Stimulated activated CD8-positive, alpha-beta memory T cell treated with anti-CD3 and anti-CD28 coated beads, Interleukin-4, amount 100 ng/mL, for 24 hours (primary cell): ENCODE measurements at places on chromosomes 11 and 22.

DNA sequence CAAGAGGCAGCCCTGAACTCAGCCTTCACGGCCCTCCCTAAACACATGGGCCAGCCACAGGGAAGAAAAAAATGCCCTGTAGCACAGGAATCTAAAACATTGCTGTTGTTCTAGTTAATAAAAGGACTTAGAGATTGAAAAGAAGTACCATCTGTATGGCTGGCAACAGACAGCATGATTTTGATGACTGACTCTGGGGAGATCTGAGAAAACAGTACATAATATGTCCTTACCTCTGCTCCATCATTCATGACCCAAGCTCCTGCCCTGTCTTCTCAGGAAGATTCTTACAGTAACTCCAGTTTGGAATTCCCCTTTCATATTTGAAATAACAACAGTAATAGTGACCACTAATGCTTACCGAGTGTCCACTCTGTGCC is 244.2 kb downstream of the ETS1 start:
- DNase-seq = no peak

DNA sequence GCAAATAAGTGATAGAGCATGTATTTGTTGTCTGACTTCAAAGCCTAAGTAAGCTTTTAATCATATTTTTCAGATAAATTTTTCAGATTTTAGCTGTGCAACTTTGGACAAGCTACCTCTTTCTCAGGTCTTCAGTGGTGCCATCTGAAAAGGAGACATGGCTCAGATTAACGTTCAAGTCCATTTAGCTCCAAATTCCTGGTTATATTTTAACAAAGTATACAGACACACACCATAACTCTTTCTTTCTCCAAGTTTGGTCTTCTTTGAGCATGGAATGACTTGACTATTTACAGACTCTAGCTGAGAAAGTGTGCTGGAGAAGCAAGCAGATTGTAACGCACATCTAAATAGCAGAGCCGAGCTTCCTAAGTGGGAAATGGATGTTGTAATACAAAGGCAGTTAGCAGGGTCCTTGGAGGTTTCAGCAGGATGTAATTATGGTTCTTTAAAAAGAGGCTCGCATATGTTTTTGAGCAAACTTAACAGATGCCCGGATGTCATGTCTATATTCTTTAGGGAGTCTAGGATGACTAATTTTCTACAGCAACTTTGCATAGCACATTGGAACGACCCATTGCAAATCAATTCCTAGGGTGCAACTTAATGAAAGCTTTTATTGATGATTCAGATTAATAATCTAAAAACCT is 128.1 kb upstream of the E2F8 start:
- DNase-seq = no peak

DNA sequence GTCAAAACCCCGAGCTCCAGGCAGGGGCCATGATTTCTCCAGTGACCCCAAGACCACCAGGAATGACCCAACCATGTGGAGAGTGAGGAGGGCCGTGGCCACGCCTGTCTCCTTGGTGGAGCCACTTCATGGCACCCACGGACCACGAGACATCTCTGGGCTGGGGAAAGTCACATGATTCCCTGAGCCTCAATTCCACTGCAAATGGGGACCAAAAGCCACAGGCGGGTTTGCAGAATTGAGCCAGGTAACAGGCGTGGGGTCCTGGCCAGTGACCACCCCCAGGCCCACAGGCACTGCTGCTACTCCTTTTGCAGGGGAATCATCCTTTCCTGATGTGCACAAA is 178.9 kb downstream of the CTTN start:
- DNase-seq = no peak

DNA sequence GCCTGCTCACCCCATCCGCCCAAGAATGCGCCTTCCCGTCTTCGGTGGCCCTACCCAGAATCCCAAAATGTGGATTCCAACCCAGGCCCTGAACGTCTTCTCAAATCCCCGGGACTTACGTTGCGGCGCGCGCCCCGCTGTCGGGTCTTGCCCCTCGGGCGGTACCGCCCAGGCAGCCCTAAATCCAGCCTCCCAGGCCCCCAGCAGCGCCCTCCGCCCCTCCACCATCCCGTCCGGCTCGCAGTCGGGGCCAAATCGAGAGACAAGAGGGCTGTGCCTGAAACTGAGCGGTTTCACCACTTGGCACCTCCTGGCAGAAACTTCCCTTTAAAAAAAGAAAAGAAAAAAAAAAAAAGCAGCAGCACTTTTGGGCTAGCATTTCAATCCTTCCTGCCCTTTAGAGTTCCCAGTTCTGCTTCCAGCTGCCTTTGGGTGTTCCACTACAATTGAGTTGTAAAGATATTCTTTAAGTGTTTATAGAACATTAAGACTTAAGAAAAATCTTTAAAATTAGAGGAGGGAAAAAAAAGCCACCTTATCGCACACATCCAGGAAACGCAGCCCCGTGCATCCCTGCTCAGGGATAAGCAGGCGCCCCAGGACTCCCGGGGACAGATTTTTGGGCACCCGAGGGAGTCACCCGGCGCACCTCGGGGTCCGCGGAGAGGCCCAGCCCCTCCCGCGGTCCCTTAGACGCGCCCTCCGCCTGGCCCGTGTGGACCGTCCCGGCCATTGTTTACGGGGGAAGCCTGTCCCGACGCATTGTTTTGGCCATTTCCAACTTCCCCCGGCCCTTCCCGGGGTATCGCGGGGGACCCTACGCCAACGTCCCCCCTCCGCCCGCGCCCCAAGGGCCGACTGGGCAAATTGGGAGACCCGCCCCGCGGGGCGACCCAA is 57.6 kb downstream of the KCNJ4 start:
- DNase-seq = no peak

DNA sequence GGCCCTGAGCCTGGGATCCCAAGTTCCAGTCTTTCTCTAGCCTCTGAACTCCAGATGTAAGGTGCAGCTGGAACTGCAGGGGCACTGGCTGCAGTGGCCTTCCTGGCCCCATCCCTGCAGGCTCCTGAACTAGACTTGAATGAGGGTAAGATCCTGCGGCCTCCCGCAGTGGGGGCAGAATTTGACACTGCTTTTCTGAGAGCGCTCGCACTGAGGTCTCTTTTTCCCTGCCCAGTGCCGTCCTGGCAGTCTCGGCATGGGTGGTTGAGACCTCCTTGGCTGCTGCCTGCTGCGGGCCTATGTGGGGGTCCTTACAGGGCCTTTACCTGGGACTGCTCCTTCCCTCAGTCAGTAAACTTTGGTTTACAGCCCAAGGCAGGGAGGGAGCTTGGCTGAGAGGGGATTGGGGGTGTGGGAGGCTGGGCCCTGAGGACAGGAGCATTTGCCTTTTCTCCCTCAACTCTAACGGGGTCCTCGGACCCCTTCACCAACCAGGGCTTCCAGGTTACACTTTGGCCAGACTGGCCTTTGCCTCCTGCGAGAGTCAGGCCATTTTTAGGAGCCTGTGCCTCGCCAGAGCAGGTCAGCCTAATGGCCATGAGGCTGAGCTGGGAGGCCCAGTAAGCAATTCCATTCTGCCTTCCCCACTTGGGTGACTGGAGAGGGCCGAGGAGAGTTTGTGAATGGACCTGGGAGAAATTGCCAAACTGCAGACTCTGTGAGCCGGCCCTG is 35.4 kb downstream of the FAM83F start:
- DNase-seq = no peak

DNA sequence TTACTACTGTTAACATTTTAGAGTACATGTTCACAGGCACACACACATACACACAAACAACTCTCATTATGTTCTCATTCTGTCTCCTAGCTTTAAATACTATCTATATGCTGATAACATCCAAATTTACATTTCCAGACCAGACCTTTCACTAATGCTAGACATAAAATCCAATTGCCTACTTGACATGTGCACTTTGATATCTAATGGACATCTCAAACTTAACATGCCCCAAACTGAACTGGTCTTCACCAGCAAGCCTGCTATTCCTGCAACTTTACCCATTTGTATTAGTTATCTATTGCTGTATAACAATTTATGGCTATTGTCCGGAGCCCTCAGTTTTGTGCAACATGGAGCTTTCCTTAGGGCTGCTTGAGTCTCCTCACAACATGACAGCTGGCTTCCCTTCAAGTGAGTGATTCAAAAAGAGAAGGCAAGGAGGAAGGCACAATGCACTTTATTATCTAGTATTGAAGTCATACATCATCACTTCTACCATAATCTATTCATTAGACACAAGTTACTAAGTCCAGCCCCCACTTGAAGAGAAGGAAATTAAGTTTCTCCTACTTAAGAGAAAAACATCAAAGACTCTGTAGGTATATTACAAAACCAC is 3.0 kb downstream of the SLC36A4 start:
- no peak for DNase-seq

- DNase-seq = no peak
Measured at GRCh38 chr11:60251485-60252212, 8.7 kb upstream of the MS4A4E start.

DNA sequence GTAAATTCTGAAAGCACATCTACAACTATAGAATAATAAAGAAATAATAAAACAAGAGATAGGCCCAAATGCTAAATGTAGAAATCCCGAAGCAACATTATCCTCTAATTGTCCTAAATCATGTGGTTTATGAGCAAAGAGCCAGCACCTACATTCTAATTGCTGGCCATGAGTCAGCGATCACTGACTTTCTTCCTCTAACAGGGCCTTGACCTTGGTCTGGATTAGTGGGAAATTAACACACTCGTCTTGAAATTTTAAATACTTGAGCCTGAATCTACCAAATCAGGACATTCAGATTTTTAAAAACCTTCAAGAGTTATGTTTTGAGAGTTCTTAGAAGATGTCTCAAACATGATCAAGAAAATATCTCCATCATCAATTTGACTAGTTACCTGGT is 727.6 kb downstream of the METTL15 start:
- DNase-seq = no peak

GRCh38 chr22:47716890-47717615 is 954.6 kb downstream of the TBC1D22A start:
- DNase-seq = no peak

- DNase-seq = no peak
Measured at GRCh38 chr22:44663256-44663999, 38.6 kb upstream of the PRR5 start.

DNA sequence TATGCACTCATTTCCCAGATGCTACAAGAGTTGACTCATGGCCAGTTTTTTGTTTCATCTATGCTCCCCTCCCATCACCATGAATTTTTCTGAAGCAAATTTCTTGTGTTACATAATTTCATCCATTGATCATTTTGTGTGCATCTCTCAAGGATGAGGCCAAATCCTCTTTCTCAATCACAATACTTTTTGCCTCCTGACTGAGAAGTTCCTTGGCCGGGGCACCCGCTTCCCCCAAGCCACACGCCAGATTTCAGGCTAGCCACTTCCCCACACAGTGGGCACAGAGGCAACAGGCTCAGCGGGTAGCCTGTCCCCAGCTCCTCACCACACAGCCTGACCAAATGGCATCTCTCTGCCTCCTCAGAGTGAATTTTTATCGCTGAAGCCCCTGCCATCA is 9.8 kb upstream of the DSCAML1 start:
- DNase-seq = no peak

DNA sequence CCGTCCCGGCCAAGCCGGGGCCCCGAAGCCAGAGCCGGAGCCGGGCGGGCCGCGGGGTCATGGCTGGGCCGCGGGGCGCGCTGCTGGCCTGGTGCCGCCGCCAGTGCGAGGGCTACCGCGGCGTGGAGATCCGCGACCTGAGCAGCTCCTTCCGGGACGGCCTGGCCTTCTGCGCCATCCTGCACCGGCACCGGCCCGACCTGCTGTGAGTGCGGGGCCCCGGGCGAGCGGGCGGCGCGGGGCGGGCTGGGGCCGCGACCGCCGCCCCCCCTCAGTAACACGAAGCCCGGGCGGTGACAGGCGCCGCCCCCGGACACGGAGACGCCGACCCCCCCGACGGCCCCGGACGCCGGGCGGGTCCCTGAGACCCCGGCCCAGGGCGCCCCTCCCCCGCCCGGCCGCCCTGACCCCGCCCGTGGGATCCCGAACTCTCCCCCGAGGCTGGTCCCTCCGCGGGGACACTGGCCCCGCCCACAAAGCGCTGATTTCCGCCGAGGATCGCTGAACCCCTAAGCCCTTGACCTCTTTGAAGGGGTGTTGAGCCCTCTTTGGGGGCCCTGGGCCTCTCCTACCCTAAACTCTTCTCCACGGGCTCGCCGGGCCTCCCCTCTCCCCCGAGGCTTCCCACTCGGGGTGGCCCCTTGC is 389 bp downstream of the MICALL1 start:
- no peak for DNase-seq

- DNase-seq = no peak
Measured at GRCh38 chr11:8650401-8650990, 32.0 kb downstream of the TRIM66 start.

DNA sequence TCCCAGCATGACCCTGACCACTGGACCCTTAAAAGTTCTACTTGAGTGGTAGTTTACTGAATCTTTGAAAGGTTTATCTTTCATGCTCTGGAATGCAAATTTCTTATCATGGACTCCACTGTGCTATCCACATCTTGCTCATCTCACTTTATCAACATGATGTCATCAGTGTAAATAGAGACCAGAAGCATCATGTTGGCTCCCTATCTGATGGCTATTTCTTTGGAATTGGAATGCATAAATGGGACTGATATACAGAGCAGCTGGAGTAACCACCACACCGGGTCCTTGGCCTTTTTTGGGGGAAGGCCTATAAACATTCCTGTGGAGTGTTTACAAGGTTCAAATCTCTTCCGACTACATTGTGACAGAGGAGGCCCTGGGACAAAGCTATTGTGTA is 74.1 kb upstream of the CEP126 start:
- no peak for DNase-seq

DNA sequence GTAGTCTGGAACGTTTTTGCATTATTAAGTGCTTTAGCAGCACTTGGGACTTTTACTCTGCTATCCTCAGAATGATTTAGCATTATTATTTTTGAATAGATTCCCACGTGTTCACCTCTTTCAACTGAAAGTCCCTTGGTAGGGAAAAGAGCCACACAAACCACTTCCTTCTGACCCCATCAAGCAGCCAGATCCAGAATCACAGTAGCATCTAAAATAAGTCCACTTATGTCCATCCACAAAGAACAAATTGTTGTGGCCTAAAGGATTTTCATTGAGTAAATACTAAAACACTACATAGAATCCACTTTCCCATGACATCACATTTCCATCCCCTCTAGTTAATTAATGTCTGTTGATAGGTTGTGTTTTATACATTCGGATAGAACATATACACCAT is 381.7 kb downstream of the AASDHPPT start:
- no peak for DNase-seq

DNA sequence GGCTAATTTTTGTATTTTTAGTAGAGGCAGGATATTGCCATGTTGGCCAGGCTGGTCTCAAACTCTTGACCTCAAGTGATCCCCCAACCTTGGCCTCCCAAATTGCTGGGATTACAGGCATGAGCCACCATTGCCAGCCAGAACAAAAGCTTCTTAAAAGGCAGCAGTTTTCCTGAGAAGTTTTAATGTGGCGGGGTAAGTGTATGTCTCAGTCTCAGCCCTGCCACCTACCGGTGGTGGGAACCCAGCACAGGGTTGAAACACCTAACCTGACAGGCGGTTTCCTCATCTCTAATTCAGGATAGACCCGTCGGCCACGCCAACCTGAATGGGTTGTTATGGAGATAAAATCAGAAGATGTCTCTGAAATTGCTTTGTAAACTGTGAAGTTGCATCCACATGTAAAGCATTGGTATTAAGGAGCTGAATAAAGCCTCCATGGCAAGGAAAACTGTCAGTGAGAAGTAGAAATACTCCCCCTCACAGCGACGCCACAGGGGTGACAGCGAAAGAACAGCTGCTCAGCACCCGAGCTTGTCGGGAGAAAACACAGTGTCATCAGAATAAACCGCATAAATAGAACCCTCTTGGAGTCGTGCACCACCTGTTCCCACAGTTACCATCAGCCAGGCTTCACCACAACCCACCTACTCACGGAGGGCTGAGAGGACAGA is 165.9 kb upstream of the NCAM1 start:
- DNase-seq = no peak
